ENCODE measurements at places on chromosomes 5 and 9. TPM values are rescaled to one million over a fixed set of nuclear protein-coding genes. Genes with fewer than 3 reads are reported as not detected.

TPM2 gene
- 385 TPM for total RNA-seq

ZNF608 gene
- 12.2 TPM for total RNA-seq

SLC6A7 gene
- not detected for total RNA-seq

CDH9 gene
- not detected for total RNA-seq

LRRC26 gene
- total RNA-seq = not detected

CAVIN4 gene
- total RNA-seq = 0.65 TPM

FREM1 gene
- total RNA-seq = under 0.01 TPM

PCDHB16 gene
- under 0.01 TPM for total RNA-seq

PCDHB10 gene
- 0.30 TPM for total RNA-seq

WDR38 gene
- not detected for total RNA-seq

TMEM252 gene
- not detected for total RNA-seq

ST8SIA4 gene
- total RNA-seq = 8.7 TPM

TSLP gene
- total RNA-seq = 0.61 TPM
